NCI-H1436 (cell line): ENCODE measurements at places on chromosomes 7 and 10.

GRCh38 chr10:33005322-33006301, 47.6 kb upstream of the ITGB1 start:
- DNase-seq = peak; percentile 51

DNA sequence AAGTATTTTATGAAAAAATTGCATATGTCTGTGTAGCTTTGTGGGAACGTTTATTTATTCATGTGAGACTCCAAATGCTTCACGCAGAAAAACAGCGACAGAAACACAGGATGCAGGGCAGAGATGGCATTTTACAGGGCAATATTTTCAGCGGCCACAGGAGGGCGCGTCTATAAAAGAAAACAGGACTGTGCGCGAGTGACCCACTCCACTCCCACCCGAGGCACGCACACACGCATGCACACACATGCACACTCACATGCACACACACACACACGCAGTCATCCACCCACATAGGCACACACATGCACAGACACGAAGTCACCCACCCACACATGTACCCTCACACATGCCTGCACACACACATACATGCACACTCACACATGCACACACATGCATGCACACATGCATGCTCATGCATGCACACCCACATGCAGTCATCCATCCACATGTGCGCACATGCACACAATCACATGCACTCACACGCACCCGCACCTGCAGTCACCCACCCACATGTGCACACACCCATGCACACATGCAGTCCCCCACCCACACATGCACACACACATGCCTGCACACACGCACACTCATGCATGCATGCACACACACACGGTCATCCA, 96.3 kb downstream of the DNAJB6 start:
- peak; percentile 29 for DNase-seq

- no peak for DNase-seq
These were observed 1178.0 kb downstream of the REEP3 start for GRCh38 chr10:64699244-64699643.

- DNase-seq = no peak
These were observed 54.7 kb upstream of the NPTX2 start for GRCh38 chr7:98562381-98562823.

GRCh38 chr7:17123020-17123419, 175.4 kb upstream of the AHR start:
- no peak for DNase-seq
